ENCODE measurements at places on chromosomes 11 and 22.

- DNase-seq = no peak
Measured at GRCh38 chr11:79244241-79244772, 196.5 kb downstream of the TENM4 start.

DNA sequence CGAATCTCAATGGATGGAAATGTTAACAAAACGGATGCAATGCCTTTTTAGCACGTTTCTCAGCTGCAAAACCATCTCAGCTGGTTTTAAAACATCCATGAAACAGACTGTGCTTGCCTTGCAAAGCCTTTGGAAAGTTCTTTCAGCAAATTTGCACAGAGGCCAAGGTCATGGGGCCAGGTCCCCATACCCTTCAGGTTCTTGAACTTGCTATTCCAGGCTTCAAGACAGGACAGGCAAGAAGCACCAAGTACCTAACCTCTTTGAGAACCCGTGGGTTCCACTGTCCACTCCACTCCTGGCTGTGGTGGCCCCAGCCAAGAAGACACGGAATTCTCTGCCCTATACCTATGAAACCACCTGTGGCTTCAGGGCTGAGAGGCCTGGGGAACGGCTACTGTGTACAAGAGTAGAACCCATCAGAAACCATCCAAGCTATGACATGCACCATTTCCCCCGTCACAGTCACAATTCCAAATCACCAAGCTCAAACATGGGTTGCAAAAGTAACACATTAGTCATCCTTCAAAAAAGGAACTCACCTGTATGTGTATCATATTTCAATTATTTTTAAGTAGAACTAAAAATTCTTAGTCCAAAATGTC, 17.0 kb downstream of the TNKS1BP1 start:
- DNase-seq = no peak

- no peak for DNase-seq
Measured at GRCh38 chr11:60469723-60470122, 14.1 kb downstream of the MS4A1 start.

- DNase-seq = peak; percentile 61
Measured at GRCh38 chr11:61973476-61974162, 6.2 kb upstream of the FTH1 start.

- DNase-seq = no peak
Measured at GRCh38 chr11:125958872-125959400, 13.1 kb downstream of the VSIG10L2 start.

GRCh38 chr11:111185266-111185665, 60.3 kb upstream of the POU2AF2 start:
- peak; percentile 85 for DNase-seq

- no peak for DNase-seq
Measured at GRCh38 chr11:44873537-44873936, 77.1 kb downstream of the TP53I11 start.

- peak; percentile 45 for DNase-seq
Measured at GRCh38 chr11:67272327-67273259, 6.3 kb downstream of the GRK2 start.

DNA sequence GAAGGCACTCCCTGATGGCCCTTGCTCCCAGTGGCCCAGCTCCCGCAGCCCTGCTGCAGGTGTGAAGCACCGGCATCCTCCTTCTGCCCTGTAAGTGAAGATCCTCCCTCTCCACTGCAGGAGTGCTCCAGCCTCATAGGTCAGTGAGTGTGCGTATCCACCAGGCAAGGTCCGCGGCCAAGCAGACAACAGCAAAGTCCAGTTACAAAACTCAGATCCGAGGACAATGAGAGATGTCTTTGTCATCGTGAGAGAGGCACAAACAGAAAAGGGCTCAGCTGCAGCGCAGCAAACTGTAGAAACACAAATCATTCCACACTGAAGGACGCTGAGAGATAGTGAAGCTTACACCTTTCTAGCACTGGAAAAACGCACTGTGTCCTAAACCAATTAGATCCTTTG, 46.1 kb downstream of the MYH9 start:
- DNase-seq = no peak

- no peak for DNase-seq
Measured at GRCh38 chr11:107651672-107652071, 60.2 kb downstream of the SLN start.

DNA sequence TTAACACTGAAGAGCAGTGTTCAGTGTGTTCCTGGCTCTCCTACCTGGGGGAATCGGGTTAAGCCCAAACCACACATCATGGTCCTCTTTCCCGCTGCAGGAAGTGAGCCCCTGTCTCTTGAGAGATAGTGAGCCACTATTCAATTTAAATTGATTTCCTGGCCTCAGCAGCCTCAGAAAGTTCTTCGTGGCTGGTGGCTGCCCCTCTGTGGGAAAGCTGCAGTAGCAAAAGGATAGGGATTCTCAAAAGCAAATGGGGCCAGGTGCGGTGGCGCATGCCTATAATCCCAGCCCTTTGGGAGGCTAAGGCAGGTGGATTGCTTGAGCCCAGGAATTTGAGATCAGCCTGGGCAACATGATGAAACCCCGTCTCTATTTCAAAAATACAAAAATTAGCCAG, 49.1 kb upstream of the CD5 start:
- no peak for DNase-seq

- DNase-seq = no peak
Measured at GRCh38 chr22:47282366-47282765, 519.9 kb downstream of the TBC1D22A start.

GRCh38 chr22:29842740-29843139, 4.7 kb upstream of the ASCC2 start:
- DNase-seq = peak; percentile 68

DNA sequence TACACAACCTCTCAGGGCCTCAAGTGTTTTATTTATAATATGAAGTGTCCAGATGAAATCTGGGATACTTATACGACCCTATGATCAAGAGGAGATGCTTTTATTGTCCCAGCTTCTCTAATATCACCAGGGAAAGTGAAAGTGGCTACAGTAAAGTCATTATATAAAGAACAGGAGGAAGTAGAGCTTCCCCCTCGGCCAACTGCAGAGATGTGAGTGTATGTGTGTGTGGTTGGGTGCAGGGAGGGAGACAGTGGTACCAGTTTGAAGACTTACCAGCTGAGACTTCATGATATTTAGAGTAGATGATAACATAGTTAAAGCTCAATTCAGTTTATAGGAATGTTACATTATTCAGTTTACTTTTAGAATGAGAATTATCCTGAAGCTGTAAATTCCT, 373.6 kb upstream of the DDI1 start:
- peak; percentile 39 for DNase-seq

DNA sequence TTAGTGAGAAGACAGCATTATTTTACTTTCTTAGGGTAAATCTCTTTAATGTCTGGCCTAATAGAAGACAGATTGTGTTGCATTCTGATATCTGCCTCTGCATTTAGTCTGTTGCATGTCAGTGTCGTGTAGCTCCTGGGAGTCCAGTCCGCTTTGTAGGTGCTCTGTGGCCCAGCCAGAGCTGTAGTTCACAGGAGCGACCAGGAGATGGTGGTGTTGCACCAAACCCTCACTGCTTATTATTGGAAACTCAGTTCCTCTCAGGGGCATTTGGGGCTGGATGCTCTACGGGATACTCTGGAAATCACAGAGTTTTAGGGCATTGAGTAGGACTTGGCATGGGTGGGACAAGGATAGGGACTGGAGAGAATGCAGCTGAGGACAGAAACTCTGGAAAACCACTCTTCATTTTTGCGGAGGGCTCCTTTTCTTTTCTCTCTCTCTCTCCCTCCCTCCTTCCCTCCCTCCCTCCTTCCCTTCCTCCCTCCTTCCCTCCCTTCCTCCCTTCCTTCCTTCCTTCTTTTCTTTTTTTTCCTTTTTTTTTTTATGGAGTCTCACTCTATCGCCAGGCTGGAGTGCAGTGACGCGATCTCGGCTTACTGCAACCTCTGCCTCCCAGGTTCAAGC, 21.7 kb downstream of the MIAT start:
- DNase-seq = peak; percentile 64

DNA sequence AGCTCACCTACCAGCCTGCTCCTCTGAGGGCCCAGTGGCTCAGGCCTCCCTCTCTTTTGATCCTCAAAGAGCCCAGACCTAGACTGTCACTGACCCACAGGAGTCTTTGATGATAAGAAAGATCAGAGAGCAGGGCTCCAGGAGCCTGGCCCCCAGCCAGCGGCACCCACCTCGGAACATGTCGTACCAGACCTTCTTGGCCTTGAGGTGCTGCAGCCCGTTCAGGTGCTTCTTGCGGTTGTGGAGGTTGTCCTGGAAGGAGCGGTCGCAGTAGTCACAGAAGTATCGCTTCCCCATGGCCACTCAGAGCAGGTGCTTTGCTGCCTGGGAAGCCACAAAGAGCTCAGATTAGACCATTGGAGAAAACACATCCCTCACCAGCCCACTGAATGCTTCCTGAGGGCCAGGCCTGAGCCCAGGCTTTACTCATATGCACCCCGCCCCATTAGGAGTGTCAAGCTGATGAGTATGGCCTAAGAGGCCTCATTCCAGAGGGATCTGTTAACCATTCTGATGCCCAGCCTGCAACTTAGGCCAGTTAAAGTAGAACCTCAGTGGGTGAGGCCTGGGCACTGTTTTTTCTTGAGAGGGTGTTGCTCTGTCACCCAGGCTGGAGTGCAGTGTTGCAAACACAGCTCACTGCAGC, 18.4 kb downstream of the ZMAT5 start:
- DNase-seq = no peak

- peak; percentile 95 for DNase-seq
Measured at GRCh38 chr22:42397332-42398249, 34.6 kb downstream of the NFAM1 start.

DNA sequence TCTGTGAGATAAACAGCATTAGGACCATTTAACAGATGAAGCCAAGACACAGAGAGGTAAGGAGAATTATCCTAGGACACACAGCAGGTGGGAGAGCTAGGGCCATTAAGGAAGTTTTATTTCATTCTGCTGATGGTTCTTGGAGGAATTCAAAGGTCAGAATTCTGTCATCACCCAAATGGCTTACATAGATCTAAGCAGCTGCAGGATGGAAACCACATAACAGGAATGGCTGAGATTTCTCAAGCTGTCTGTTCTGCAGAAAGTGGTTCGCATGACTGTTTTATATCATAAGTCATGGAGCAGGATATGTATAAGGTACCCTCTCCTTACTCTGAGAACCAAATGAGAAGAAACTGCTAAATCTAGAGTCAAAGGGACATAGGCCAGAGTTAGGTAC, 163.2 kb upstream of the NARS2 start:
- DNase-seq = no peak

GRCh38 chr11:272195-272930, 5.8 kb upstream of the NLRP6 start:
- no peak for DNase-seq

DNA sequence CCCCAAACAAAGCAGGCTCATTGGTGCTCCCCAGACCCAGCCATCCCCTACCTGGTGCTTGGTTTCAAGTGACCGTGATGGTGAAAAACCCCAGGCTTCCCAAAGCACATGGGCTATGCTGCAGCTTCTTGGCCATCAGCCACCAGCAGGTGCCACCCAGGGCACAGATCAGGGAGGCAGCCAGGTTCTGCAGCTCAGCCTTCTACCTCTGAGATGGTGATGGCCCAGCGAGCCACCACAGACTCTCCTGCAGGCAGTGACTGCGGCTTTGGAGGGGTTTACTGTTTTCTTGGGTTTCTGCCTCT, 70.0 kb upstream of the ALX4 start:
- no peak for DNase-seq

DNA sequence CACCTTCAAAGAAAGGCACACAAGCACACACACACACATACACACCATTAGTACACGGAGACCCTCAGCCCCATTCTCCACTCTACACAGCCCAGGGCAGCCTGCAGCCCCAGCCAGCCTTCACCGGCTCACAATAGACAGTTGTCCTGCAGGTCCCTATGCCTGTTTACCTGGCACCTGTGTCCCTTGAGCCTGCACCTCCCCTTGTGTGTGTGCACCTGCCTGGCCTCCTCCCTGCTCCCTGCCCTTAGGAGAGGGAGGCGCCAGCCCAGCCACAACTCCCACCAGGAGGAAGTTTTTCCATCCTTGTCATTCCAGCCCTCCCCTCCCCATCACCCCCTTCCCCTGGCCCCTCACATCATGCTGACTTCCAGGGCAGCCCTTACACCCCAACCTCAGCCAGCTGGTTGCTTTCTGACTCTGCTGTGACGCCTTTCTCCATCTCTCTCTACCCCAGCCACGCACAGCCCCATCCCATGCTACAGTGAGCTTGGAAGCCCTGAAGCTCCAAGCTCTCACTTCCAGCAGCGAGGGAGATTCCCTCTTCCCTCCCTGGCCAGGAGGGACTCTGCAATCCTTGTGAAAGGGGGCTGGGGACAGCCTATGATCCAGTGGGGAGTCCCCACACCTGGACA, 4.4 kb downstream of the AHNAK start:
- no peak for DNase-seq

DNA sequence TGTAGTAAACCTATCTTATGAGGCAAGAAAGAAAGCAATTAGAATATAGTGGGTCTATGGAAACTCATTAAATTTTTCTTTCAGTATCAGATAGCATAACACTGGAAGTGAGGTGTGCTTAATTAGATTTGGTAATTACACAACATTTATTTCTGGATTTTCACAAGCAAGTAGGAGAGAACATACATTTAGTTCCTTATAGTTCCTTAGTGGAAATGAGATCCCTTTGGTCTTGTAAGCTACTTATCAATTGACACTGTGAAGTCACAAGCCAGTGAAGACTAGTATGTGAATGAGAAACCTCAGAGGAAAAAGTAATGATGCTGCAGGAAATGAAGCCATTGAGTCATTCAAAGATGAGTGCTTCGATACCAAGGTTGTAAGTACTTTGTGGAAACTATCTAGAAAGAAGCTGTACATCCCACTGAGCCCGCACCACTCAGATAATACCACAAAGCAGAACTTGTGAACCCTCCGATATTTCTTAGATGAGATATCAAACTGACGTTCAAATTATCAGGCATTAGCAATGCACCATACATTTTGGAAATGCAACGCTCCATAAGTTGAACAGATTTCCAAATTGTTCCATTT, 53.5 kb downstream of the ENTHD1 start:
- DNase-seq = no peak

GRCh38 chr11:1015826-1016545, 20.5 kb downstream of the MUC6 start:
- DNase-seq = peak; percentile 61

- DNase-seq = no peak
Measured at GRCh38 chr11:102459393-102459792, 6.8 kb upstream of the TMEM123 start.

DNA sequence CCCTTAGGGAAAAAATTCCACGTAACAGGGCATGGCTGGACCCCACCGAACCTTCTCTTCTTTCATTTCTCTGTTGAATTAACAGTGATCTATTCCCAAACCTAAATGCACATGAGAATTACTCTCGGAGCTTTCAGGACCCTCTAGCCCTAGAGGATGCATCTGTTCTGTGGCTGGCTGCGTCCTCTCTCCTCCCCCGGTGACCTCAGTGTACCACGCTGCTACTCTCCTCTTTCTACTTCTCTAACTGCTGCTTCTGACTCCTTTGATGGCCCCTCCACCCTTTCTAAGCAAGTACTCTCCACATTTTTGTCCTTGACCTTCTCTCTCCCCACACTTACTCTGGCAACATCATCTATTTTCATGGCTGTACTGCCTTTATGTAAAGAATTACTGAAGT, 12.1 kb upstream of the APOA1 start:
- no peak for DNase-seq

GRCh38 chr11:87185228-87185627, 147.5 kb downstream of the TMEM135 start:
- DNase-seq = no peak

GRCh38 chr22:48313175-48313830, 1514.4 kb downstream of the BRD1 start:
- no peak for DNase-seq

- peak; percentile 24 for DNase-seq
Measured at GRCh38 chr11:16813126-16813525, 74.7 kb downstream of the C11orf58 start.
